Stimulated activated CD8-positive, alpha-beta memory T cell treated with anti-CD3 and anti-CD28 coated beads, Interleukin-7, amount 100 ng/mL, for 24 hours (primary cell): ENCODE measurements at places on chromosomes 12 and 14.

- DNase-seq, result no peak
Measured at GRCh38 chr12:65948320-65949008, 124.2 kb downstream of the HMGA2 start.

DNA sequence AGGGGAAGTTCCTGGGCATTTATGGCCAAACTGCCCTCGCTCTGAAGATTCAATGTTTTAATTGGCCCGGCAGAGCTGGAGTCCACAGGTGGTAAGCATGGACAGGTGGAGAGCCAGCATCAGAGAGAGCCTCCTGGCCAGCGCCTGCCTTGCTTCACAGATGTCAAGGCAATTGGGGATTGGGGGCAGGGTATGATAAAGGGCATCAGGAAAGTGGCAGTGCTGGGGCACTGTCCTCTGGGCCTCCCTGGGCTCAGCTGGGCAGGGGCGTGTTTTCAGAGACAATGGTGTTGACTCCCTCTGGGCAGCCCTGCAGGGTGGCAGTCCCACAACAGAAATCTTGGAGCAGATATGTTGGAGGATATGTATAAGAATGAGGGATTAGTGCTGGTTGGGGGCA, 237.3 kb downstream of the CACNA1C start:
- no peak for DNase-seq

- DNase-seq, result no peak
Measured at GRCh38 chr14:60199321-60199720, 34.1 kb upstream of the DHRS7 start.

DNA sequence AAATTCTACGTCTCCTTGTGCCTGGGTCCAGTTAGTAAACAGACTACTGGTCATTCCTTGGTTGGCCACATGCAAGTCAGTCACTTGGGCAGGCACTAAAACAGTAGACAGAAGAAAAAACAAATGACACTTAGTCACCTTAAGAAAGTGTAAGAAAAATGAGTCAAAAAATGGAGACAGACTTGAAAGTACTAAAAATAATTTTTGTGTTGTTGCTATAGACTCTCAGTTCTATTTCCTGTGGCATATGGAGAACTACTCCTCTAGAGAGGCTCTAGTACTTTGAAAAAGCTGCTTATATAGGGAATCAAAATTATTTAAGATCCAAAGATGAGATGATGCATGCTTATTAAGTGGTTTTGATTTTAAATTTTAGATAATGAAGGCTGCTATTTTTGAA, 56.0 kb downstream of the PTPRB start:
- DNase-seq, result no peak

DNA sequence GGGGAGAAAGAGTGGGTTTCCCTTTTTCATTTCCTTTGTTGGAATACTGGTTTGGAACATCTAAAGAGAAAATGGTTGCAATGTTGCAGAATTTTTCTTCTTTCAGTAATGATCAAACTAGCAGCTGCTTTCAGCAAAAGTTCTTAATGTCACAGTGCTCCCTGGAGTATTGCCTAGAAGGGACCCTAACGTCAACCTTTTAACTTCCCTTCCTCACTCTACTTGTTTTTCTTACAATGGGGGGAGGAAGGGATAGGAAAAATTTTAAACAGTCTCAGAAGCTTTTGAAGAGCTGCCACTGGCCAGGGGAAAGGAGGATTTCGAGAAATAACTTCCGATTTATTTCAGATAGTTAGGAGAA, 521.8 kb downstream of the MED13L start:
- DNase-seq, result no peak

- no peak for DNase-seq
Measured at GRCh38 chr14:100522616-100523099, 64.6 kb downstream of the BEGAIN start.

GRCh38 chr12:76024942-76025600, 6.5 kb downstream of the PHLDA1 start:
- DNase-seq, result no peak

DNA sequence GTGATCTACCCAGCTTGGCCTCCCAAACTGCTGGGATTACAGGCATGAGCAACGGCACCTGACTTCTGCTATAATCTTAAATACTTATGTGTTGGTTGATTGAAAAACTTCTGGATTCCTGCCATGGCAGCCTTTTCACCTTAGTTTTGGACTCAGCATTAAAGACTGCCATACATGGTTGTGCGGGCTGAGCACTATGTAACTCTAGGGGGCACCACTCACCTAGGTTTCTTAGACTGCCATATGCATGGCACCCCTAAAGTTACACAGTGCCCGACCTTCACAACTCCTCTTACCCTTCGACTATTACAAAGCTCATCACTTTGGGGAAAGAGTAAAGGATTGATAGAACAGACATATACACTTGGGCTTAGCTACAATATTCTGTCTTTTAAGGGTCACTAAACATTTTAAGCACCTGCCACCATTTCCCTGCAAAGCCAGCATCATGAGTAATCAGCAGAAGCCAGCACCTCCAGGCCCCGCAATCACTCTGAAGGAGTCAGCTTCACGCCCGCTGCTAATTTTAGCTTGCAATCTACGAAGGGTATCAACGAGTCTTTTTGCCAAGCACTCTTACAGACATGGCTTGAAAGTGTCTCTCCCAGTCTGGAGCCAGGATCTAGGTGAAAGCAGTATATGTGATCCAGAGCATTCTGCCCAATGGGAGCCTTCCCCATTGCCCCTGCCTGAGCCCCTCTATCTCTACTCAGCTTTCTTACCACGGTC, 59.8 kb downstream of the SUDS3 start:
- no peak for DNase-seq

DNA sequence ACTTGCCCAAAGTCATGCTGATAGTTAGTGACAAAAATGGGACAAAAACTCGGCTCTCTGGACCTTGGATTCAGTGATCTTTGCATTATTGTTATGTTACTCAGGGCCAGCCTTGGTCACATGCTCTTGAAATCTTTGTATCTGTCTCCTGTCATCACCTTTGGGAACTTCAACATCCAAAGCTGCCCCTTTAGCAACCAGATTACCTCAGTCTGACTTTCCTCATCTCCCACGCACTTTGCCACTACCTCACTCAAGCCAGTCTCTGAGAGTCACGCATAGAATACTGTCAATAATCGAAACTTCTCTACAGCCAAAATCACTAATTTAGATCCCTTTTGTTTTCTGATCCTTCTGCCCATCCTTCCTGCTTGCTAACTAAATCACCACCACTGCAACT, 90.8 kb upstream of the DAAM1 start:
- DNase-seq, result no peak

DNA sequence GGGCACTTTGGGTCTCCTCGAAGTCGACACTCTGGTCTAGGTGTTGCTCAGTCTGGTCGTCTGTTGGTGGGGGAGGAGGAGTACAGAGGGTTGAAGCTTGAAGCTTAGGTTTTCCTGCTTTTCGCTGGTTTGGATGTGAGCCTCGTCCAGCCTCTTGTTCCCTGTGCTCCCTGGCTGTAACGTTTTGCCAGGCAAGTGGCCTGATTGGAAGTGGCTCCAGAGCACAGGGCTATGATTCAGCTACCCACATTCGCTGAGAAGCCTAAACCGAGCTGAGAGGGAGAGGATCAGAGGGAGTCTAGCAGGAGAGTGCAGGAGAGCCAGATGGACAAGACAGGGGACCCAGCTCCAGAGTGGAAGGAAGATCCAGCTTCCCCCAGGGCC, 6.1 kb downstream of the HOXC10 start:
- no peak for DNase-seq

GRCh38 chr14:105294142-105294597, 6.6 kb downstream of the BRF1 start:
- no peak for DNase-seq

DNA sequence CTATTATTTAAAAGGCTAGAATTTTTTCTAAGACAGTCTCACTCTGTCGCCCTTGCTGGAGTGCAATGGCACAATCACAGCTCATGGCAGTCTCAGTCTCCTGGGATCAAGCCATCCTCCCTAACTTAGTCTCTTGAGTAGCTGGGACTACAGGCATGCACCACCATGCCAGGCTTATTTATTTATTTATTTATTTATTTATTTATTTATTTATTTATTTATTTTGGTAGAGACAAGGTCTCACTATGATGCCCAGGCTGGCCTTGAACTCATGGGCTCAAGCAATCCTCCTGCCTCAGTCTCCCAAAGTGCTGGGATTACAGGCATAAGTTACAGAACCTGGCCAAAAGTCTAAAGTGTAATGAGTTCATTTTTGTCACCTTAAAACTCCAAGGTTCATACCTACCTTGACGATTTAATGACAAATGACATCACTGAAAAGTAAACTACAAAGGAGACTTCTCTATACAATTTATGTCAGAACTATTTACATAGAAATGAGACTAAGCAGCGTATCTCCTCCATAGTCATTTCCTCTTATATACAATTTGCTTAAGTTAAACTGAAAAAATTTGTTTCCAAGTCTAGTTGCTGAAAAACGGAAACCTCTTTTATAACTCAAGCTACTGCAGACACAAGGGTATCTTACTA, 78.2 kb downstream of the EPS8 start:
- no peak for DNase-seq

DNA sequence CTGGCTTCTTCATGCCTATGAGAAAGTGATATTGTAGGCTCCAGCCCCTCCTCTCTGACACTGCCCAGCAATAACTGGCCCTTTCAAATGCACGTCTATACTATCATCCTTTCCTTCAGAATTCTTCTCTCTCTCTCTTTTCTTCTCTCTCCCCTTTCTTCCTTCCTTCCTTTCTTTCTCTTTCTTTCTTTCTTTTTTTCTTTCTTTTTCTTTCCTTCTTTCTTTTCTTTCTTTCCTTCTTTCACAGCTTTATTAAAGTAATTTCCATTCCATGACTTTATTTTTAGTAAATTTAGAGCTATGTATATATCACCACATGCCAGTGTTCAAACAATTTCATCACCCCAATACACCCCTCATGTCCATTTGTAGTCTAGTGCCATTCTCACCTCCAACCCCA, 302.1 kb downstream of the RPAP3 start:
- DNase-seq, result no peak

DNA sequence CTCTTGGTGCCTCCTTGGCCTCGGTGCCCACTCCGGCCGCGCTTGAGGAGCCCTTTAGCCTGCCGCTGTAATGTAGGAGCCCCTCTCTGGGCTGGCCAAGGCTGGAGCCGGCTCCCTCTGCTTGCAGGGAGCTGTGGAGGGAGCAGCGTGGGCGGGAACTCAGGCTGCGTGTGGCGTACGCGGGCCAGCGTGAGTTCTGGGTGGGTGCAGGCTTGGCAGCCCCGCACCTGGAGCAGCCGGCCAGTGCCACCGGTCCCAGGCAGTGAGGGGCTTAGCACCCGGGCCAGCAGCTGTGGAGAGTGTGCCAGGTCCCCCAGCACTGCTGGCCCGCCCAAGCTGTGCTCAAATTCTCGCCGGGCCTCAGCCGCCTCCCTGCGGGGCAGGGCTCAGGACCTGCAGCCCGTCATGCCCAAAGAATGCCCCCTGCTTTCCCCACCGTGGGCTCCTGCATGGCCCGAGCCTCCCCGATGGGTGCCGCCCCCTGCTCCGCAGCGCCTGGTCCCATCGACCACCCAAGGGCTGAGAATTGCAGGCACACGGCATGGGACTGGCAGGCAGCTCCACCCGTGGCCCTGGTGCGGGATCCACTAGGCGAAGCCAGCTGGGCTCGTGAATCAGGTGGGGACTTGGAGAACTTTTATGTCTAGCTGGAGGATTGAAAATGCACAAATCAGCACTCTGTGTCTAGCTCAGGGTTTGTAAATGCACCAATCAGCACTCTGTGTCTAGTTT, 129.2 kb downstream of the PAWR start:
- no peak for DNase-seq

DNA sequence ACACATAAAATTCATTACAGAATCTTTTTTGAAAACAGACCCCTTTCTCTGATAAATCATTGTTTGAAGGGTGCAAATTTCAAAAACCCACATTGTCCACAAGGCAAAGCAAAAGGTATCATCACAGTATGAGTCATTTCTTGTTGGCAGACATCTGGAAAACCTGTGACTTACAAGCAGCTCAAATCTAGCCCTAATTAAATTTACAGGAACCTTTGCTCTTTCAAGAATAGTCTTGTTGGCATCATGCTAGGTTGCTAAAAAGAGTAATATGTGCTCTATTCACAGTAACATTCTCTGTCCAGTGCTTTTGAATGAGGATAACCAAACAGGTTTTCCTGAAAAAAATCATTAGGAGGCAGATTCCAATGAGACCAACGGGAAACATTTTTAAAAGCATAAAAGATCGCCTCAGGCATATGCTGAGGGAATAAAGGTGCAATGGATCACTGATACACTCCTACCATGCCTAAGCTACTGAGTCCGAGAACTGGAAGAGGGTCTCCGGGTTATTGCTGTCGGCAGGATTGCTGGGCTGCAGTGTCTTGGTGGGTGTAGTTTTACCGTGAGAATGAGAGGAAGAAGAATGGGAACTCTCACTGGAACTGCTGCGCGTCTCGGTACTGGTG, 55.5 kb upstream of the TTC7B start:
- no peak for DNase-seq

DNA sequence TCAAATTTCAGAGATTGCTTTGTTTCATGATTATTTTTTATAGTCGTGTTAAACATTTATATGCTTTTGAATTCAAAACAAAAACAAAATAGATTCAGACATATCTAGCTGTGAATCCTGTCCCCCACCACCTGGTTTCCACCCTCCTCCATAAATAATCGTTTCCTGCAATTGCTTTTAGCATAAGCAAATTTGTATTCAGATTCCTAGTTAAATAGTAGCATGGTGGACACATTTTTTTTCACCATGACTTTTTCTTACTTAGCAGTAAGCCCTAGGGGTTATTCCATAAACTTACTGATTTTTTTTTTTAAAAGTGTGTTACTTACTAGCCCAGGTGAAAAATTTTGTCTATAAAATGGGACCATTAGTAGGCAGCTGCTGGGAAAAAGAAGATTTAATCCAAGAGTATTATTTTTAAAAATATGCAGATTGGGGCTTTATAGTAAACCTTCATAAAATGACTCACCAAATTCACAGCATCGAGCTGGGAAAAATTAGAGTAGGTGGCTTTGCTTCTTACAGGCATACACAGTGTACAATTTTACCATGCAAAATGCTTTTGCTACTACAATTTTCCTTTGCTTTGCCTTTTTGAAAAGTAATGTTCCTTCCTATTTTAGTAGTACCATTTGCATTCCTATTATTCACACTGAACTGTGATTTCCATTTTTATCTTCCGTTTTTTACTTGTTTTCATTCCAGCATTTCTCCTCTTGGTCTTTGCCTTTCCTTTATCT, 117.8 kb downstream of the BTG1 start:
- DNase-seq, result no peak

DNA sequence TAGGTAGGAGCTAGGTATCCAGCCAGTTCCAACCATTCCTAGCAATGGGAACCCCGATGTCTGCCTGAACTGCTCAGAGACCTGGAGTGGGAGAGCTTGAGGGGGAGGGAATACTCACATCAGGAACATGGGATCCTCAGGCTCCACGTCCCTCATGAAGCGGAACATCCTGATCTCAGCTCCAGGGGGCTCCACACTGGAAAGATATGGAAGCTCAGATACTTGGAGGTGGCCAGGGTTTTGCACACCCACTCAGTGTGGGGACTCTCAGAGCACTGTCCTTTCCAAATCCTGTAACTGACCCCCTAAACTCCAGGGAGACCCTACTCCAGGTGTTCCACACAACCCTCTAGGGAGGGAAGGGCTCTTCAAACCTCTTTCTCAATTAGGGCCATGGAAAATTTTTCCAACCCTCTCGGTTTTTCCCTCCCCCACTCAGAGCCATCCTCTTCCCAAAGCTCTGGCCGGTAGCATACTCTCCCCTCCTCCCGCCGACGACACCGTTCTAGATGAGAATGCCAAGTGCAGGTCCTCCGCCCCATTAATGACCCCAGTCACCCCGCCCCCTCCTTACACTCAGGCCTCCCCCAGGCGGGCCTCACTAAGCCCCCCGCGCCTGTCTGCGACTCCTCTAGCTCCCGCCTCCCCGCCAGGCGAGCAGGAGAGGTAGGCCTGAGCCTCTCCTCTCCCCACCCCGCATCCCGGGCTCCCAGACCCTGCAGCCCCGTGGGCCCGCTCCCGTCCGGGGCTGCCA, 597 bp downstream of the MLF2 start:
- DNase-seq, result no peak
